ENCODE measurements at places on chromosomes 12 and 14.

GRCh38 chr12:6782850-6783566 is 6.3 kb upstream of the CD4 start:
- no peak for DNase-seq

DNA sequence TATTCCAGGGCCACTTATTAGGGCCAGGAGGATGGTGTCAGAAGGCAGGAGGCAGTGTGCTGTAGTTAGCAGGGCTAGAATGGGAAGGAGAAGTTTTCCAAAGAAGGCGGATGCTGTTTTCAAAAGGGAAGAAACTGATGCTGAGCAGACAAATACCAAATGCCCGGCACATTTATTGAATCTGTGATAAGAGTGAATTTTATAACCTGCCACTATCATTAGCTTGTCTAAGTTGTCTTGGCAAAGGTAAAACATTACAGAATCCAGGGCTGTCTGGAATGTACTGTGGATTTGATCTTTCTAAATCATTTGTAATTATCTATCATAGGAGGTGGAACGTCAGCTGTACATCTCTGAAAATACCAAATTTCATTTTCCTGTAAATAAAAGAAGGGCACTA is 40.8 kb downstream of the NDUFA12 start:
- no peak for DNase-seq

DNA sequence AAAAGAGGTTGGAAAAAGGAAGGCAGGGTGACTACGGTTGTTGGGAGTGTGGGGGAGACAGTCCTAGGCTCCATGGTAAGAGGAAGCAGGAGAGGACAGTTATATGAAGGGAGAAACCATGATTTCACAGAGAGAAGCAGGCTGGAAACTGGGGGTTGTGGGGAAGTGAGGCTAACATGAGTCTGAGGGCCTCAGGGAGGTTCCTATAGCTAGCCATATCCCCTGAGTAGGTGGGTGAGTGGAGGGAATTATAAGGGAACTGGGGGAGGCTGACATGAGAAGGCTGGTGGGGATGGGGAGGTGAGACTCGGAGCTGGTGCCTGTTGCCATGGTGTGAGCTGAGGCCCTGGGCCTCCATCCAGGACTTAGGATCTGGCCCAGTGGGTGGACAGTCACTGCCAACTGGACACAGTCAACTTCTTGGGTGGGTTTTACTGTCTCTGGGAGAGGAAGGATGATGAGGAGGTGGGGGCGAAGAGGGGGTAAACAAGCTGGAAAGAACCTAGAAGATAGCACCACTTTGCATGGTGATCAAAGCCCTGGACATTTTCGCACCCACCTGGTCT is 1.4 kb downstream of the RNASE13 start:
- no peak for DNase-seq

DNA sequence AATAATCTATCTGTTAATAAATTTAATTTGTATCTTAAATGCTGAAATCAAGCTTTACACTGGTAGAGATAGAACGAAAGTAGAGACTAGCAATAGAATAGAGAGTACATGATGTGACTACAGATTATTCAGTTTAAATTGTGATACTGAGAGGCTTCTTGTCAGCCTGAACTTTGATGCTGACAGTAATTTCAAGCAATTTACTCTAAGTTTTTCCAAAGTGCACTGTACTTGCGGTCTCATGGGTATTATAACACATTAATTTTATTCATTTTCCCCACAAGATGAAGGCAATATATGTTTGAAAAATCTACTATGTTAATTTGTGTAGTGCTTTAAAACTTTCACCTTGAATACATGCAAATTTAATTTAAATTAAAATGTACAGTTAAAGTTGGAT is 914.0 kb upstream of the FBXO33 start:
- DNase-seq = no peak

- no peak for DNase-seq
Measured at GRCh38 chr12:20017802-20018201, 350.5 kb upstream of the PDE3A start.

DNA sequence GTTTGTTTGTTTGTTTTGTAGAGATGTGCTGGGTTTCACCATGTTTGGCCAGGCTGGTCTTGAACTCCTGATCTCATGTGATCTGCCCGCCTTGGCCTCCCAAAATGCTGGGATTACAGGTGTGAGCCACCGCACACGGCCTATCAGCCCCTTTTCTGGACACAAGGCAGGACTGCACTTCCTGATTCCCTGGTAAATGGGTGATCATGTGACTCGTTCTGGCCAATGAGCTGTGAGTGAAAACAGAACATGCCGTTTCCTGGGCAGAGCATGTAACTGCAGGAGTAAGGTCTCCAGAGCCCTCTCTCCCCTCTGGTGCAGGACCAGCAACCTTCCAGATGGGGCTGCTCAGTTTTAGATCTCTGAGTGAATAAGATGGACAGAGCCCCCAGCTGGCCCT is 92.7 kb downstream of the ITPK1 start:
- DNase-seq = no peak

- no peak for DNase-seq
Measured at GRCh38 chr12:29286081-29286790, 94.7 kb downstream of the ERGIC2 start.

- no peak for DNase-seq
Measured at GRCh38 chr14:28652782-28653181, 113.8 kb upstream of the FOXG1 start.

GRCh38 chr12:31860401-31860800 is 98.8 kb upstream of the RESF1 start:
- DNase-seq = no peak

- DNase-seq = no peak
Measured at GRCh38 chr14:54637270-54638134, 70.6 kb downstream of the SAMD4A start.

DNA sequence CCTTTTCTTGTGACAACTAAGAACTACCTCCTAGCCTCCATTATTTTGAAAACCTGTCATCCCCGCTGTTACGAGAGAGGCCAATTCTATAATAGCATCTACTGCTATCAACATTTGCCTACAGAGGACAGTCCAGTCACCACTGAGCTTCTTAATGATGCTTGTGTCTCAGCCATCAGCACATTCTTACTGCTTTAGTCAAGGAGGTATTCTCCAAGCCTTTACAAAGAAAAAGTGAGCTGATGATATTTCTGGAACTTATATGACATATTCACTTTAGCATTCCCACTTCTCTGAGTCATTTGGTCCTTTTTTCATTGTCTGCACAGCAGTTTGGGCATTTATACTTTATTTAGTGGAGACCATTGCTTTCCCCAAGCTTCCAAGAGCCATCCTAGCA is 497.7 kb upstream of the RPL10L start:
- DNase-seq = no peak

- no peak for DNase-seq
Measured at GRCh38 chr14:99519931-99520421, 38.8 kb downstream of the CCNK start.

GRCh38 chr12:66662729-66663128 is 16.1 kb downstream of the GRIP1 start:
- DNase-seq = no peak

- no peak for DNase-seq
Measured at GRCh38 chr12:103965255-103965589, 450 bp upstream of the TDG start.

DNA sequence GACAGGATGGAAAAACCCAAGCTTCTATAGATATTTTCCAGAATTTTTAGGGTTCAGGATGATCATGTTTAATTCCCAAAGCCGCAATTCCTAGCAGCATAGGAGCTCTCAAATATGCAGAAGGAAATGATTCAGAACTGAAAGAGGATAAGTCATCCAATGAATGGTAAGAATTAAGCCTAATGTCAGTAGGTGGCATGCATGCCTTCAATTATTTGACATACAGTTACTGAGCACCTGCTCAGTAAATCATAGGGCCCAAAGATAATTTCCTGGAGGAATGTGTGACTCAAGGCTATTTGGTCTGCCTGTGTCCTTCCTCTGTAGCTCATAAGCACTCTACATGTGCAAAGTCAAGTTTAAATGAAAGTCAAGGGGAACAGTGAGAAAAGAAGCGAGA is 116.8 kb upstream of the SLC38A4 start:
- no peak for DNase-seq

DNA sequence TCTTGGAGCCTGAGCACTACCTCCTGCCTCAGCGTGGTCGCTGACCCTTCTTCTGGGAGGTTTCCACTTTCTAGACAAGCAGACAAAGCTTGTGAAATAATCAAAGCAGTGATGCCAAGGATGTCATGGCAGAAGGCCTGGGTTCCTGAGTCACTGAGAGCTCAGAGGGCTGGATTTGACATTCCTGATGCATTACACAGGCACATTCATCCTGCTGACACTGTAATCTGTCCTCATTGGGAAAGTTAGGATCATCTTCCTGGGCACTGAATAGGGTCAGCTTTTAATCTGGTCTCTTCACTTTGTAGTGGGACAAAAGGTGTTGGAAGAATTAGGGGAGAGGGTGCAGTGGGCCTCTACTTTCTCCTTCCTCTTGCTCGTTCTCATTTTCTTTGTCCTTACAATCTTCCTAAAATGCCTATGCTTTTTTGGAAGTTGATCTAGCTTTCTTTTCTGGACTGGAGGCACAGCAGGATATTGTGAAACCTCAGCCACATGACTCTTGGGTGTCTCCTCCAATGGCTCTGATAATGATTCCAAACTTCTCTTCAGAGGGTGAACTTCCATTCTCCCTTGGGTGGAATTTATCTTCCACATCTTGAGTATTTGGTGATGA is 29.6 kb downstream of the EEA1 start:
- DNase-seq = no peak
